ENCODE measurements at places on chromosomes 4 and X.

DNA sequence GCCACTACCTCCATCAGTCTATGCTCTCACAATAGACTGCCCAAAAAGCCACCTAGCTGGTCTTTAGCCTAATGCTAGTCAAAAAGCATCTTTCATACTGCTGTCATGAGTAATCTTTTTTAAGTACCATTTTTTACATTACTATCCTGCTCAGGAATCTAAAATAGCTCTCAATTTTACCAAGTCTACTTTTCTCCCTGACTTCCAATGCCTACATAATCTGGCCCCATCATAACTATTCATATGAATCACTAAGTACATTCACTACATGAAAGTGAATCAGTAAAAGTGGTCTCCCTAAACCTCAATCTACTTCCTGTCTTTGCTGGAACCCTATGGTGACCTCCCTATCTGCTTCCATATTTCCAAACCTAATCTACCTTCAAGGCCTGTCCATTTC lies 105.9 kb downstream of the THOC2 start:
- no peak for DNase-seq

DNA sequence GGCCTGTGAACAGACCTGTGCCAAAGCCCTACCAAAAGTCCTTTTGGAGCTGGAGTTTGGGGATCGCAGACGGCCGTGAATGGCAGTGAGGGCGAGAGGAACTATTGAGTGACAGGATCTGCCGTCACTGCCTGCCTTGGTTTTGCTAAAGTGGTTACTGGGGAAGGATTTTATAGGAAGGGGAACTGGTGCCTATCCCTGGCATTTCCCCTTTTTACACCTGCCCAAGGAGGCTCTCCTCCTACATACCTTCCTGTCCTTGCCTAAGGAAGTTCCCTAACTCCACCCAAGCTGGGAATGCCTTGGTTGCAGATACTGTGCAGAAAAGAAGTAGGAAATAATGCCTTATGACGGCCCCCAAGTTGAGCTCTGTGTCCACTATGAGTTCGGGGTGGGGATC lies 14.5 kb downstream of the LONRF3 start:
- DNase-seq = no peak

DNA sequence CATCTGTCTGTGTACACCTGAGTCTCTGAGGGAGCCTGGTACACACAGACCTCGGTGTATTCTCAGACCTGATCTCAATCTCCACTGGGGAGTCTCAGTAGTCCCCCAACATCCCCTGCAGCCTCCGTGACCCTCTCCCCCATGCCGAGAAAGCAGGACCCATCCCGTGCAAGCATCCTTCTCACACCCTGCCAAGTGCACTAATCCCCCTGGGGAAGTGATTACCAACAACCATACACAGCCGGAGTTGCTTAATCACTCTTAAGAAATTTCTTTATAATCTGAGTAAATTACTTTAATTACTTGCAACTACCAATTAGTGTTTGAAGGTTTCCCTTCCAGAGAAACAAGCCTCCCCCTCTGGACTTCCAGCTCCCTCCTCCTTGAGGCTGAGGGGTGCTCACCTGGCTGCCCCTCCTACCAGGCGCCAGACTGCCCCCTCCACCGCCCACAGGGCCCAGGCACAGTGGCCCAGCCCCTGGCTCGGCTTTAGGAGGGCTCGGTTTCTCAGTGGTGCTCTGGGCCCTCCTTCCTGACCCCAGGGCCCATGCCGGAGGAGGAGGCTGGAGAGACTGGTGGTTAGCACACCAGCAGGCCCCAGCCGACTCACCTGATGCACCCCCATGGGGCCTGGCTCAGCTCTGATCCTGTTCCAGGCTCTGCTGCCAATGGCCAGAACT lies 43.8 kb downstream of the PJA1 start:
- no peak for DNase-seq

DNA sequence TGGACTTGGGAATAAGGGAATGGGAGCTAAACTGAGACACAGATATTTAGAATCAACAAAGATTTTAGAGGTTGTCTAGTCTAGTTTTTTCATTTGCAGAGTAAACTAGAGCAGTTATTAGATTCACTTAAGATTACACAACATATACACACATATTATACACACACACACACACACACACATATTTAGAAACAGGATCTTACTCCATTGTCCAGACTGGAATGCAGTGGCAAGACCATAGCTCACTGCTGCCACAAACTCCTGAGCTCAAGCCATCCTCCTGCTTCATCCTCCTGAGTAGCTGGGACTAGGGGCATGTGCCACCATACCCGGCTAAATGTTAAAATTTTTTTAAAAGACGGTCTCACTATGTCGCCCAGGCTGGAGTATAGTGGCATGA lies 127.8 kb downstream of the TSPAN5 start:
- no peak for DNase-seq

DNA sequence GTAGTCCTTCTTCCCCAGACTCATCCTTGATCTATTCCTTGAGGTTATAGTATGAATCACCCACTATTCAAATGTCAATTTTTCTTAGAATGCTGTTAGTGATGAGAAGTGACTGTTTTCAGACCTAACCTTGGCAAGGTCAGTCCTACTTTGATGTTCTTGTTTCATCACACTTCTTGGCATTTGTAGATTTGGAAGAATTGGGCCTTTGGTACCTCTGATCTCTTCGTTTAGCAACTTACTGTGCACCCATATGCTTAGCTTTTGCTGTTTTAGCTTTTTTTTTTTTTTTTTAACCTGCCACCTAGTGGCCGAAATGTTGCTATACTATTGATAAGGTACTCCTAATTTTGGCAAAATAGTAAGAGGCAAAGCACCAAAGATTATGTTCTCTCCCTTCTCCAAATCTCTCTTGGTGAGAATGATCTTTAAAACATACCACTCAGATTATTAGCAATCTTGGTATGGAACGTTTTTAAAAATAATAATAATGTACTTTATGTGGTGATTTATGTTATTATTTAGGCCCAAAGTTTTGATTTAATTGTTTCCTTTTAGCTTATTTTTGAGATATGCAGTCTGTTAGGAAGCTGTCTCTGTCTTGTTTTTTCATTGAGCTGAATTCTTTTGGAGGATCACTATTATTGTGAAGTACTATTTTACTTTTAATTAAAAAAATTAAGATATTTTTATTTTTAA lies 16.6 kb downstream of the DCK start:
- DNase-seq = no peak

DNA sequence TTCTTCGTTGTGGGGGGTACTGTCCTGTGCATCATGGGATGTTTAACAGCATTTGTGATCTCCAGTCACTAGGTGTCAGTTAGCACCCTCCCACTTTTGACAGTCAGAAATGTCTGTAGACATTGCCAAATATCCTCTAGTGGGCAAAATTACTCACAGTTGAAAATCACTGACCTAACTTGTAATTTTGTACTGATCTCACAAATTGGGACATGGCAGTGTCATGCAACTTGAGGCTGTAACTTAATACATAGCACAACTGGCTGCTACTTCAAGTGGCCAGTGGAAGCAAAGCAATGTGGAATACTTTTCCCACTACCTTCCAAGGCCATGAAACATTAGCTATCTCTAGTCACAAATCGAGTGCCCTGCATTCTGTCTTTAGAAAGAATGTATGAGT lies 23.2 kb upstream of the TSPAN7 start:
- DNase-seq = no peak

- no peak for DNase-seq
Measured at GRCh38 chr4:143270256-143270838, 66.3 kb upstream of the GAB1 start.

- no peak for DNase-seq
Measured at GRCh38 chr4:33882246-33882990, 2361.9 kb downstream of the ARAP2 start.

GRCh38 chr4:134727696-134728095 lies 526.1 kb upstream of the PABPC4L start:
- no peak for DNase-seq

GRCh38 chrX:123175366-123176122 lies 8.5 kb upstream of the GRIA3 start:
- DNase-seq = no peak
